ENCODE measurements at places on chromosomes 4 and X.

DNA sequence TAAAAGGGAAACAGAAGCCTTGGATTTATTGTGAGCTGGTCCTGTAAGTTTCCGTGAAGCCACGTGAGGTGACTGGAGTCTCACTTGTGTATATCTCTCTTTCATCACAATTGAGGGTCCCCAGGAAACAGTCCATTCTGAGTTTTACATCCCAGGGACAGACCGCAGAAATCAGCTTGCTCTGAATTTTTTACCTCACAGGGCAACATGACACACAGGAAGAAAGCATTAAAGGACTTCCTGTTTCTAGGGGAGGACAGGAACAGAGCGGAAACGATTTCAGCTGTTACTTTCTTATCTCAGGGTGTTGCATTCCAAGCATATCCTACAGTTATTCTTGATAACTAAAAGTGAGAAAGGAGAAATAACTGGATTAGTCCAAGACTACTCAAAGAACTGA lies 553.5 kb downstream of the TRAM1L1 start:
- DNase-seq: no peak

DNA sequence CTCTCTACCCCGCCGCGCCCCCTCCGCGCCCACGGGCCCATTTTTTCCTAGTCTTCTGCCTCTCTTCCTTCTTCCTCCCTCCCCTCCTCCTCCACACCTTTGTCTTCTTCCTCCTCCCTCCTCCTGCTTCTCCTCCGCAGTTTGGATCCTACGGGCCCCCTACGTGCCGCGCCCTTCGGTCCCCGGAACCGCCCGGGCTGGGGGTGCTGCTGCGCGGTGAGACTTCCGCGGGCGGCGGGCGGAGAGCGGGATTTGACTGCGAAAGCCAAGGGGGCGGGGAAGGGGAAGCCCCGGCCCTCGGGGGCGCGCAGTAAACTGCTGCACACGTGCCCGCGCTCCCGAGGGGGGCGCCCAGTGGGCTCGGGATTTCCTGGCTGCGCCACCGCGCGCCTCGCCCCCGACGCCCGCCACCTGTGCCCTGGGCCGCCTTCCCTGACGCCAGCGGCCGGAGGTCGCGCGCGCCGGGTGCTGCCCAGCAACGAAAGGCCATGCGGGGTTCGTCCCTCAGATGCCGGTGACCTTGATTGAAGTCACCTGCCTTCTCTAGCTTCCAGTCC lies 3.3 kb upstream of the NKX3-2 start:
- no peak for DNase-seq

GRCh38 chr4:52883183-52883621 lies 21.1 kb downstream of the RASL11B start:
- no peak for DNase-seq

GRCh38 chr4:173909294-173909693 lies 374.2 kb downstream of the FBXO8 start:
- DNase-seq: no peak

DNA sequence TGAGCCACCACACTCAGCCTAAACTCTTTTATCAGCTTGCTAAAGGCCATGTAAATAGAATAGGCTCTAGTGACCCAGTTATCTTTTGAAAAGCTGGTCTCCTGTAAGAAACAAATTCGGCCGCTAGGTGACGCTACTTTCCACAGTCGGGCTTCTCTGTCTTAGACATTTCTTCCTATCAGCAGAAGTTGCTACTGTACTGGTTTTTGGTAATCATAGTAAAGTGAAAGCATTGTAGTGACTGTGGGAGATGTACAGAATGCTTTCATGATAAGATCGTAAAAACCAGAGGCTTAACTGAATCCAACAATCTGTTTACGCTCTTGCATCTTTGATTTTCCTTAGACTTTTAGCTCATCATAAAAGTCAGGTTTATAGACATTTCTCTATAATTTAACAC lies 82.6 kb downstream of the GK start:
- no peak for DNase-seq

DNA sequence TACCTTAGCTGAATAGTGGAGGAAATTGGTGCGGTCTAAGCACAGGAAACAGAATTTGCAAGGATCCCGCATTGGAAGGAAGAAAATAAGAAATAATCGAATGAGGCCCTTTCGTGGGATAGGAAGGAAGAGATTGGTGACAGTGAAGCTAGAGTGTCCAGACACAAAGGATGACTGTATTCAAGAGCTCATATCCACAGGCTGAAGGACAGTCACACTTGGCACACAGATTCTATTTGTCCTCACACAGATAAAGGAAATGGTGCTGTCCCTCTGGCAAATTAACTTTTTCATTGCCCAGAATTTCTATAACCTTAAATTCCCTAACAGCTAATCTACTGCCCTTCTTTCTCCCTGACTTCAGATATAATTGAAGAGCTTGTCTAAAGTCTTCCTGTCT lies 2188.9 kb upstream of the TENM3 start:
- no peak for DNase-seq

GRCh38 chrX:64206556-64207162 lies 1.2 kb upstream of the AMER1 start:
- no peak for DNase-seq

GRCh38 chr4:154507156-154507555 lies 15.6 kb upstream of the DCHS2 start:
- no peak for DNase-seq

- no peak for DNase-seq
These were observed 10.9 kb upstream of the HTRA3 start for GRCh38 chr4:8258552-8259212.

GRCh38 chr4:98838531-98838930 lies 90.4 kb downstream of the EIF4E start:
- no peak for DNase-seq

DNA sequence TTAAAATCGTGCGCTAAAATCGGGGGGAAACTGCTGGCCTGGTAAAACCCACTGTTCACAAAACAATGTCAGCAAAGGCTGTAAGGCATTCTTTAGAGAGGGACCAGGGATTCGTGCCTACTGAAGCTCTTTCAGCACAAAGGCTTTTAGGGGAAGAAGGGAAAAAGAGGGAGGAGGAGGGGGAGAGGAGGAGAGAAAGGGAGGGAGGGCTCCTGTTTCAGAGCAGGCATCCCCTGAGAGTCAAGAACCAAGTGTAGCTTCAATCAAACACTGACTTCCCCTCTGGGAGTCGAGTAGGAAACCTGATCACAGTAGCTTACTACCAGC lies 9.5 kb downstream of the BCOR start:
- DNase-seq: no peak

- DNase-seq: no peak
These were observed 335.8 kb downstream of the PABPC4L start for GRCh38 chr4:133865612-133866327.

DNA sequence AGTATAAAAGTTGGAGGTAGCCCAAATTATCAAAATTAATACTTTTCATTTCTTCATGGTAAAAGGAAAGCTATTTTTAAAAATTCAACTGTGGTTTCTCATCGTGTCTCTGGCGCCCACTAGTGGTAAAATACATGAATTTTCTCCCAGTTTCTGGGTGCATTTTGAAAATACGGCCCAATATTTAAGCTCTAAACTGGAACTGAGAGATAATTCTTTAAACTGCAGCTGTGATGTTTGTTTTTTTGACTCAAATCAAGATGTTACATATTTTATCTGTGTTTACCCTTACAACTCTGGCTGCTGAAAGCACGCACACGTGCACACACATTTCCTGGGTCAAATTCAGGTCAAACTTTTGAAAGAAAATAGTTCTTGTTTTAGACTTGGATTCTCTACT lies 123.9 kb upstream of the ACSL4 start:
- no peak for DNase-seq

GRCh38 chr4:56060036-56060435 lies 111.3 kb downstream of the CEP135 start:
- DNase-seq: no peak

DNA sequence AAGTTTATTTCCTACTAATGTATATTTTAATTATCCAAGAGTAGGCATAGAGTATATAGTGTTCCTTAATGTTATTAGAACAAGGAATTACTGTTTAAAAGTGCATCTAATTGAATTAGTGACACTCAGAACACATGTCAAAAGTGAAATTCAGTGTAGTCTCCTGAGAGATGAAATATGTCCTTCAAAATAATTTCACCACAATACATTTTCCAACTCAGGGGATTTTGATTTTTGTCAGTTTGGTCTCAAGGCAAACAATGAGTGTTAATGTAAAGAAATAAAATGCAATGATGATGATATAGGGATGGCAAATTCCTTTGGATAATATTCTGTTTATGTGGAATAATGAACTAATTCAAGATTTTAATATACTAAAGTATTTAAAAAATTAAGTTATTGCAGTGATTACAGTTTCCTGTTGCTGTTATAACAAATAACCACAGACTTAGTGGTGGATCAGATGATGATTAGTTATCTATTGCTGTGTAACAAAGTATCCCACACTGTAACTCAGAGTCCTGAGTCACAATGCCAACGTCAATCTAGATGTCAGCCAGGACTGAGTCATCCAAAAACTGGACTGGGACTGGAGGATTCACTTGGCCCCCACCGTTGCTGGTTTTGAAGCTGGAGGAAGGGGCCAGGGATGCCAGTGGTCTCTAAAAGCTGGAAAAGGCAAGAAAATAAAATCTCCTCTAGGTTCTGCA lies 148.0 kb upstream of the SLC7A11 start:
- DNase-seq: no peak

GRCh38 chr4:54090804-54091623 lies 8.9 kb upstream of the GSX2 start:
- DNase-seq: no peak

- no peak for DNase-seq
These were observed 473 bp upstream of the TKTL2 start for GRCh38 chr4:163474027-163474426.
